Stimulated activated naive CD8-positive, alpha-beta T cell treated with anti-CD3 and anti-CD28 coated beads, Interleukin-15, Interleukin-2, amounts not matched to agents 100 U/mL and 50 U/mL, for 24 hours (primary cell): ENCODE measurements at places on chromosomes 1 and 21.

- no peak for DNase-seq
Measured at GRCh38 chr1:8699679-8700078, 117.8 kb downstream of the RERE start.

GRCh38 chr1:27564710-27565649 is 39.0 kb downstream of the AHDC1 start:
- DNase-seq, result no peak

GRCh38 chr1:66539491-66539890 is 5.5 kb downstream of the SGIP1 start:
- DNase-seq, result no peak

DNA sequence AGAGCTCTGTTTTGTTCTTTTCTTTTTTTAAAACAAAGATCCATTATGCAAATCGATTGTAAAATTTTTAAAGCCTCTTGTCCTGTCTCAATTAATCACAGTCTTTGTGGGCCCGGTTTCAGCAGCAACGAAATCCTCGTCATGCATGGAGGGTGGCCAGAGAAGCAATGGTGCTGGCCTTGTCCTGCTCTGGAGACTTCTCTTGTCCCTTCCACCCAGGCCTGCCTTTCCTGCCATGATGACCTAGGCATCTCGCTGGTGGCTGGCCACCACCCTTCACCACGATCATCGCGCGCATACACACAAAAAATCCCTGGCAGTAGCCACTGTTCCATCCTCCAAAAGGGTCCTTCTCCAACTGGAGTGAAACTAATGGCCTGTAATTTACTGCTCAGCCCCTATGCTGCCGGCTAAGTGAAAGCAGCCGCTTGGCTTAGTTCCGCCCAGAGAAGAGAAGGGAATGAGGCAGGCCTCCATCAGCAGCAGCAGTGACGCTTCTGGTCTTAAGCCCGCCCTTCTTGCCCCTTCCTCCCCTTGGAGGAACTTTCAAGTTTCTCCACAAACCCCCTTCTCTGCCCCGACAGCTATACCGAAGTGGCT is 309.5 kb downstream of the NPHP4 start:
- DNase-seq, result no peak
